ENCODE measurements at places on chromosomes 12 and 14.

- no peak for DNase-seq
Measured at GRCh38 chr14:91693346-91693745, 38.5 kb downstream of the CATSPERB start.

- no peak for DNase-seq
Measured at GRCh38 chr12:76049575-76050251, 18.1 kb upstream of the PHLDA1 start.

- no peak for DNase-seq
Measured at GRCh38 chr14:23068789-23069412, 11.6 kb upstream of the CDH24 start.

DNA sequence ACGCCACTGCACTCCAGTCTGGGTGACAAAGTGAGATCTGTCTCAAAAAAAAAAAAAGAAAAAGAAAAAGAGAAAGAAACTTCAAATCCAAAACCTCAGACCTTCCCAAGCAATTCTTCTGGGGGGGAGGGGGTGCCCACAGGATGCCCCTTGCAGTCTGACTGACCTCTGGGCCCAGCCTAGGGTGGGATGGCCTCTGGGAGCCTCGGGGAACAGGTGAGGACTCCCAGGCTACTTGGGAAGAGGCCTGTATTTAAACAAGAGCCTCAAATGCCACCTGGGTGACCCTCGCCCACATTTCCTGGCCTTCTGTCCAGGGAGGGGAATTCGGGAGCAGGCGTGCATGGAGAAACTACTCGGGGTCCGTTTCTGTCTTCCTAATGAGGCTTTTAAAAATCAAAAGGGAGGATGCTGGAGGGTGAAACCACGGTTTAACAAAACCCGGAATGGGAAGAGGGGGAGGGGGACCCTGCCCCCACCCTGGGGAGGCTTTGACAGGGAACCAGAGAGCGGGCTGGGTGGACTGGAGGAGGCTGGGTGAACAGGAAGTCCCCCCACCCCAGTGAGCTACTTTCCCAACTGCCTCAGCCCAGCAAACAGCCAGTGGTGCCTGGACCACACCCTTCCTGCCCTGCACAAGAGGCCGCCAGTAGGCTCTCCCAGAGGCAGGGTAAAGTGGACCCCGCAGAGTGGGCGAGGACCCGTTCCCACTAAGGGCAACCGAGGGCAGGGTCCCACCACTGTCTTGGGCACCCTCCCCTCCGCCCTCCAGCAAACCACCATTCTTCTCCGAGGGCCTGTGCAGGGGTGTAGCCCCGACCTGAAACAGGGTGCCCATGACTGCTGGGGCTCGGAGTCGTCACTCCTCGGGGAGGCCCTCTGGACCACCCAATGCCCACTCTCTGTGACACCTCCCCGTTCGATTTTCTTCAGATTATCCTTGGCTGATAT lies 1.5 kb upstream of the FBRSL1 start:
- DNase-seq, result no peak

- no peak for DNase-seq
Measured at GRCh38 chr14:74858022-74858421, 17.9 kb downstream of the PROX2 start.

GRCh38 chr14:42944284-42944683 lies 1337.6 kb downstream of the LRFN5 start:
- no peak for DNase-seq

DNA sequence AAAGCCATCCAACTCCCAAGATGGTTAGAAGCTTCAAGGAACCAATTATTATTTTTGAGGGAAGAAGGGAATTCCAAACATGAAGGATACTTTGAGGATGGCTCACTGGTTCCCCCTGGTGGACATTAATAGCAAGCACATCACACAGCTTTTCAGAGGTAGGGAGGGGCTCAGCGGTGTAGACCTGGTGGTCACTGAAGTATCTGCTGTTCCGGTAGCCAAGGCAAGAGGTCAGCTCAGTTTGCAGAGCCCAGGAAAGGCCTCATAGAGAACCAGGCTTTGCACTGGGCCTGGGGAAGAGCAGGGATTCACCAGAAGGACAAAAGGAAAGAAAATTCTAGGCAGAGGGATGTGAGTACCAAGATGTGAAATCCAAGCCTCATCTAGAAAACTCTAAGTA lies 118.7 kb downstream of the KSR2 start:
- no peak for DNase-seq

- DNase-seq, result no peak
Measured at GRCh38 chr12:120856980-120857379, 47.2 kb downstream of the SPPL3 start.

- DNase-seq, result no peak
Measured at GRCh38 chr12:98653866-98654493, 8.9 kb downstream of the APAF1 start.

- DNase-seq, result no peak
Measured at GRCh38 chr12:32497864-32498263, 98.5 kb downstream of the FGD4 start.

GRCh38 chr14:58864751-58865513 lies 227.2 kb downstream of the DACT1 start:
- no peak for DNase-seq

- DNase-seq, result no peak
Measured at GRCh38 chr14:73726025-73726961, 12.1 kb upstream of the PNMA1 start.

DNA sequence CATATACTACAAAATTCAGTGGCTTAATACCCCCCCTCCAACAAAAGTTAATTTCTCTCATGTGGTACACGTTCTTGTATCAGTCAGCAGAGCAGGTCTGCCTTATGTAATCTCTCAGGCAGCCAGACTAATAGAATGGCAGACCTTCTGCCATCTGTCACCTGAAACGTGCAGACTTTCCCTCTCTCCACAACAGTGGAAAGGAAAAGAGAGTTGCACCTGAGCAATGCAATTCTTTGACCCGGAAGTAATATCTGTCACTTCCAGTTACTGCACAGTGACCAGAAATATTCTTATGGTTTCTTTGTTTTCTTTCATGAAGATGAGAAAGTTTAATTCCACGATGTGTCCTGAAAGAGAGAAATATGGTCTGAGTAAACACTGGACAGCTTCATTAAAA lies 14.4 kb downstream of the KERA start:
- no peak for DNase-seq

DNA sequence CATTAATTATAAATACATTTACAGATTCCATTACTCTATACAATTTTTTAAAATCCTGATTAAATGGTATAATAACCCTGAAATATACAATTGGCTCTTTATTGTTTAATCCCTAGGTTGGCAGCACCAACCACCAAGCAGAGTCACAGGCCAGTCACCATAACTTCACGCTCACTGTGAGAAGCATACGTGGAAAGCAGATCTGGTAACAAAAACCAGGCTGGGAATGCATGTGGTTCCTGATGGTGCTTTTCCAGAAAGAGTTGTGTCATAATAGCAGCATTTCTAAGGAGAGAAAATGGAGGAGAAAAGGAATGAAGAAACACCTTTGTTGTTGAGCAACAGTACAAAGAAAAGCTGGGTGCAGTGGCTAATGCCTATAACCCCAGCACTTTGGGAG lies 66.1 kb downstream of the SIX6 start:
- DNase-seq, result no peak

DNA sequence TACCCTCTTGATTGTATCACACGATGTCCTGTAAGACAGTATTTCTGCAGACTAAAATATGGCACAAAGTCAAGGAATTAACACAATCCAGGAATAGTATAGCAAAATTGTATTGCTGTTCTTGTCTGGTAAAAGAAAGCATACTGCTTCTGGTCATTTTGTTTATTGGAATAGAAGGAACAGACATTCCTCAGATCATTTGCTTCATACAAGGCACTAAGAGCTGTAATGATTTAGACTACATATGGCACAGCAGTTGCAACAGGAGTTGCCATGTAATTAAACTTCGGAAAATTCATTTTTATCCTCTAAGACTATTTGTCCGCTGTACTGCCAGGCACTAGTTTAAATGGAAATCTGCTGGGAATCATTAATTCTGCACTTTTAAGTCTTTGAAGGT lies 7.6 kb upstream of the KERA start:
- DNase-seq, result no peak

DNA sequence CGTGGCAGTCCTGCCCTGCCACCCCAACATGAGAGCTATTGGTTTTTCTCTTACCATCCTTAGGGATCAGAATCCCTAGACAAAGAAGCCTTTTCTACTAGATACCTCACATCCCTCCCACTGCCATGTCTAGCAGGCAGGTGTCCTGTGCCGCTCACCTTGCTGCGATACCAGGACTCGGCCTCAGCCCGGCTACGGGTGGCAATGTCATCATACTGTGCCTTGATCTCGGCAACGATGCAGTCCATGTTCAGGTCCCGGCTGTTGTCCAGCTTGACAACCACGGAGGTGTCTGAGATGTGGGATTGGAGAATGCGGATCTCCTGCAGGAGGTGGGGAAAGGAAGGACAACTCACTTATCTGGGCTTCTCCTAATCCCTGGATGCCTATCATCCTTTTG lies 4.5 kb downstream of the KRT83 start:
- DNase-seq, result no peak

DNA sequence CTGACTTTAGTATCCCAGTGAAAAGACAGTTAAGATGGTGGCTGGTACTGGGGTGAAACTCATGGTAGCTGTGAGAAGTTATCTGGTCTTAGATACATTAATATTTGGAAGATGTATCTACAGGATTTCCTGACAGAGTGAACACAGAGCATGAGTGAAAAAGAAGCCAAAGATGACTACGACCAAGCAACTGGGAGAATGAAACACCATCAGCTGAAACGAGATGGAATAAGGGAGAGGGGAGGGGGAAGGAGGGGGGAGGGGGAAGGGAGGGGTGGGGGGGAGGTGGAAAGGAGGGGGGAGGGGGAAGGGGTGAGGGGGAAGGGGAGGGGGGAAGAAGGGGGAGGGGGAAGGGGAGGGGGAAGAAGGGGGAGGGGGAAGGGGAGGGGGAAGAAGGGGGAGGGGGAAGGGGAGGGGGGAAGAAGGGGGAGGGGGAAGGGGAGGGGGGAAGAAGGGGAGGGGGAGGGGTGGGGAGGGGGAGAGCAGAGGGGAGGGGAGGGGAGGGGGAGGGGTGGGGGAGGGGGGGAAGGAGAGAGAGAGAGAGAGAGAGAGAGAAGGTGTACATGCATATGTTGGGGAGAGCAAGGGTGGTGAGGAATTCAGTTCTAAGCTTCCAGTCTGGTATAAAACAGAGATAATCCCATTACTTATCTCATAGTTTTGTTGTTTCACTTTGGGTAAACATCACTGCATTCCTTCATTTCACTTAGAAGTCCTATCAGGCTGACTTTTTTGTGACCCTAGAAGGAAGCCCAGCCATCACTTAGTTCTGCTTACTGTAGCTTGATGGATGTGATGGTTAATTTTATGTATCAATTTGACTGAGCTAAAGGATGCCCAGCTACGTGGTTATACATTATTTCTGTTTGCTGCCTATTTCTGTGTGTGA lies 73.9 kb downstream of the SPPL3 start:
- DNase-seq, result no peak

DNA sequence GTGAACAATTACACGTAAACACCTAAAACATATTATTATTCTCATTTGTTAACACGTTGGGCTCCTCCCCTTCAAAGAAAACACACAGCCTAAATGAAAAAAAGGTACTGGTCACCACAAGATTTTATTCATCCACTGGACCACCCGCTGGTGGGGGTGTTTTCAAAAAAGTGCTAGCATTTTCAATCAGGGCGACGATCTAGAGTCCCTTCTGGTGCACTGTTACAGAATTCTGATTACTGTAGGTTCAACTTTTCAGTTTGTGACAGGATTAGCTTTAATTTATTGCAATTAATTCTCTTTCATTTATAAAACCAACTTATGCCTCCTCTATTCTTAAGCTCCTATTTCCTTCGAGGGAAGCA lies 443 bp downstream of the MAGOHB start:
- DNase-seq, result no peak

DNA sequence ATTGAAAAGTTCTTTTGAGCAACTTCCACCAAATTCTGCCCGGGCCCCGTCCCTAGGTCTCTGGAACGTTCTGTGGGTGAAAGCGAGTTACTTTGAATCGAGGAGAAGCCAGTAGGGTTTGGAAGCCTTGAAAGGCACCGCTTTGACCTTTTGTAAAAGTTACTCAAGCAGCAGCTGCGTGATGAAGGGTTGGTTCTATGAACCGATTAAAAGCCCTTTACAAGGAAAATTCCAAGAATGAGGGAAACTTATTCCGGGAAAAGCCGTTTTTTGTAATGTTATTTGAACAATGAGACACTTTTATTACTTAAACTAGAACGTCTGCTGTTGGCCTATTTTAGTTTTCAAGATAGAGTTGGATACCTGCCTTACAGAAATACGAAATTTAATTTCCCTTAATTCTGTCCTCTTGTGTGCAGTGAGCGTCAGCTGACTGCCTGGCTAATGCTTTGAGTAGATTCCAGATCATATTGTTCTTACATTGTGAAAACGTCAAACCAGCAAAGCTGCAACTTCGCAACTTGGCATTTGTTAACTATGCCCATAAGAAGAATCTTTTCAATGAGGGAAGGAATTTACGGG lies 906 bp downstream of the LARP4 start:
- no peak for DNase-seq

GRCh38 chr12:105742567-105742874 lies 396.2 kb downstream of the NUAK1 start:
- DNase-seq, result no peak

DNA sequence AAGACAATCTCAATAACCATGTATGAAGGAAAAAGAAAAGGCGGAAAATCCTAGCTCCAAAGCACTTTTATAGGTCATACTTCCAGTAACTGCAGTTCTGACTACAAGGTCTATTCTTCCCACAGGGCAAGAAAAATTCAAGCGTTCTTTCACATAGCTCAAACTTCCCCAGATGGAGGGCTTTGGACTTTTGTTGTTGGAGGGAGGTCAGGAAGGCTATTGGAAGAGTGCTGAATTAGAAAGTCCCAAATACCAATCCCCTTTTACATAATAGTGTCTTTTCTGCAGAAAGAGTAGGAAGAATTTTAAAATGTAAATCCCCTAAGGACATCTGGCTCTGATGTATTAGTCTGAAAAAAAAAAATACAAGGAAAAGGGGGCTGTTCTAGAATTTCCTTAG lies 309.4 kb downstream of the MDGA2 start:
- no peak for DNase-seq

DNA sequence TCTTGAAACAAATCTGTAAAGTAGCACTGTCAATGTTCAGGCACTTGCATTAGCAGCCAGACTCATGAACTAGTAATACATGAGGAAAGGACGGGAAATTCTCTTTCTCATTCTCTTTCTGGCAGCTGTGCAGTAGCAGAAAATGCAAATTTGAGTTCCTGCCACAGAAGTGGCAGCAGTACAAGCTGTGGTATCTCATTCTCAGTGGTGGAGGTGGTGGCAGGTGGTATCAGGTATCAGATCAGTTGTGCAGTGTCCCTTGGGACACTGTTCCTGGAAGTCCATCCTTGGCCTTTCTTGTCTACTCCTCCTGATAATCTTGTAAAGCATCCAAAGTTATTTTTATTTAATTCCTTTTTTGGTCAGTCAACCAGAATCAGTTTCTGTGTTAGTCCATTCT lies 103.0 kb downstream of the C12orf42 start:
- DNase-seq, result no peak

- DNase-seq, result no peak
Measured at GRCh38 chr12:94218233-94218632, 69.9 kb downstream of the PLXNC1 start.

- DNase-seq, result no peak
Measured at GRCh38 chr12:10952645-10953044, 13.6 kb upstream of the TAS2R14 start.
